ENCODE measurements at places on chromosomes 1 and 21.

- DNase-seq: no peak
These were observed 9.0 kb downstream of the EPHX4 start for GRCh38 chr1:92038695-92039346.

DNA sequence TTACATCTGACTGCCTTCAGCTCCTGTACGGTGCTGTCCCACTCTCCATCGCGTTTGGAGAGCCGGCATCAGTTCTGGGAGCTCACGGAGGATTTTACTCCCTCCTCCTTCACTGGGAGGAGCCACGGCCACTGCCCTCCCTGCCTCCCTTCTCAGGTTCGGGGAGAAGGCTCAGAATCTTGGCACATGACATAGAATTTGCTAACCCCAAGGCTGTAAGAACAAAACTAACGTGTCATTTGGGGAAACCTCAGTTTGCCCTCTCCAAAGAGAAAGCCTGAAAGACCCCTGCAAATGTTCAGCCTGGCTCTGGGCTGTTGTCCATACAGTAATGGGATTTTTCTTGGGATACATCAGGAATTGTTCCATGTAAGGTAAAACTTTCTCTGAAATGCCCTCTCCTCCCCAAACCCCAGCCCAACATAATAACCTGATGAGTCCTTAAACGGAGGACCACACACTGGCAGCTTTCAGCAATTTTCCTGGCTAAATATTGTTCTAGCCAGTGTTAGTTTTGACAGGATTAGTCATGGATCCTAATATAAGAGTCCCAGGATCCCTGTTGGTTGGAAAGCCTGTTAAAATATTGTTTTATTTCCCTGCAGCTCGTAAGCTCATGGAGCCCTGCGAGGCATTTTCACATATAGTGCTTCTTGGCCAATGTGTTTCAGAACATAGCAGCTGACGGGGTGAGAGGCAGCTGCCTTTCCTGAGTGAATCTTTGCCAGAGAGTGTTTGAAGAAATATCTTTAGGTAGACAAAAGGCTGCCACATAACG, 98.8 kb downstream of the RHOU start:
- DNase-seq: no peak

GRCh38 chr1:38741341-38741740, 118.2 kb downstream of the RRAGC start:
- no peak for DNase-seq

DNA sequence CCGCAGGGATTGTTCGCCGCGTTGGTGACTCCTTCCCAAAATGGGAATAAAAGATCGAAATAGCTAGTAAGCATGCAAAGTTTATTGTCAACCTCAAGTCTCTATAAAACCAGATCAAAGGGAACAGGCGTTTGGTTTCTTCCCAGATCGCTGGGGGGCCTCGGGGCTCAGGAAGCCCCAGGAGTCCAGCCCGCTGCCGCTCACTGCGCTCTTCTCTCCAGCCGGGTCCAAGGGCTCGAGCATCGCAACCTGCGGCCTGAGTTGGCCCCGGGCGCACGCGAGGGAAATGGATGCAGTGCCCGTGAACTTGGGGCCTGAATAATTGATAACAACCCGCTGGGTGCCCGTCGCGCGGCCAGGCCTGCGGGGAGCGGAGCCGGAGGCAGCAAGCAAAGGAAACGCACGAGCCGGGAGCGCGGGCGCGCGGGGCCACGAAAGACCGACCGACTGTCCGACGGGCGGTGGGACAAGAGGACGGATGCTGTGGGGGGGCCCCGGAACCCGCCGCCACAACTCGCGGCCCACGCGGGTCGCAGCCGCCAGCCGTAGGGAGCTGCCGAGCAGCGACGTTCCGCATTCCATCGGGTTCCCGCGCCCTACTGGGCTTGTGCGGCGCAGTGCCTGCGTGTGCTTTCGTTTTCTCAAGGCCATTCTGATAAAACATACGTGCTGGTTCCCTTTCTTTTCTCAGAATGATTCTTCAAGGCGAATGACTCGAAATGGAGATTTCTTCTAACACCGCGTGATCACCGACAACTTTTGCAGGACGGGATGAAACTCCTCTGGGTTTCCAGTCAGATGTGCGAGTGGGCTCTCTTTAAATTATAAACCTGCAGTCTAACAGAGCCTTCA, 14.0 kb upstream of the ALX3 start:
- no peak for DNase-seq

DNA sequence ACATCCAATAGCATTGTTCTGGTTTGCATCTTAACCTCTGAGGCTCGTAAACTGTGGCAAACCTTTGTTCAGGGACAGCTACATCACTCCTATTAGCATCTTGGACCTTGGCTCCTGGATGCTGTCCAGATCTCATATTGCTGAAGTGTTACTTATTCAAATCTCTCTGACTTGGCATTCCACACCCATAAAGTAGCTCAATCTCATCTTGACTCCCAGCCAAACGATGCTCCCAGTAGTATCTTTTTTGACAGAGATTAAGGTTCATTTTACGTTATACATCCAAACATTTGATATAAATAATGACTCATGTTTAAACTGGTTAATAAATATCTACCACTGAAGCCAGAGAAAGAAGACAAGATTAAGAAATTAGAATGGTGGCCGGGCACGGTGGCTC, 4.4 kb upstream of the FLVCR1 start:
- DNase-seq: no peak

- DNase-seq: no peak
These were observed 2.2 kb downstream of the LMO4 start for GRCh38 chr1:87330885-87331364.

DNA sequence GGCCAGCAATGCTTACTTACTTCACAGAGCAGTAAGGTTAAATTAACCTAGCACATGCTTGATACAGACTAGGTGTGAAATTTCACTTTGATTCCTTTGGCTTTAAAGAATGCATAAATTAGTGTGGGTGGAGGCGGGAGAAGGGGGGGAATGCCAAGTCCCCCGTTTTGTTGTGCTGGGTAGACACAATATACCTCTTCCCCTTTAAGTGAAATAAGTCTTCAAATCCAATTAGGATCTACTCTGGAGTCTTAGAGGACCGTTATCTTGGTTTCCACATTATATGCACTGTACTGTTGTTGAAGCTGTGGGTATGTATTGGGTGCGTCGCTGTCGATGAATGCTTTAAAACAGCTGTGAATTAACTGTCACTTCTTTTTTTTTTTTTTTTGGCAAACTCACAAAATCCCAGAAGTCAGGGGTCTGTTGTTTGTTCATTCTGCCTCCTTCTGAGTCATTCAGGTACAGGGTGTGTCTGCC, 1.6 kb upstream of the S1PR1 start:
- no peak for DNase-seq

DNA sequence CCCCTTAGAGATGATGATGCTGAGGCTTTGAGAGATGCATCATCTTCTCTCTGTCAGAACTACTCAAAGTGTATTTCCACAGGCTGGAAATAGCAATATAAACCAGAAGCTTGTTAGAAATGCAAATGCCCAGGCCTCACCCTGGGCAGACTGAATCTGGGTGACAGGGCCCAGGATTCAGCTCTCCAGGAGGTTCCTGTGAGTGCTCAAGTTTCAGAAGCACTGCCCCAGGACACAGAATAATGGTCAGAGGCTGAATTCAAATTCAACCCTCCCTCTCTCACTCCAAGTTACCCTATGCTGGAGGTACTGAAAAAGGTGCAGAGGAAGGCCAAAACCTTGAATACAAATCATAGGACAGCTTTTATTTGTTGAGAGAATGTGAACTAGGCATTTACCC, 98.5 kb upstream of the NGF start:
- DNase-seq: no peak

DNA sequence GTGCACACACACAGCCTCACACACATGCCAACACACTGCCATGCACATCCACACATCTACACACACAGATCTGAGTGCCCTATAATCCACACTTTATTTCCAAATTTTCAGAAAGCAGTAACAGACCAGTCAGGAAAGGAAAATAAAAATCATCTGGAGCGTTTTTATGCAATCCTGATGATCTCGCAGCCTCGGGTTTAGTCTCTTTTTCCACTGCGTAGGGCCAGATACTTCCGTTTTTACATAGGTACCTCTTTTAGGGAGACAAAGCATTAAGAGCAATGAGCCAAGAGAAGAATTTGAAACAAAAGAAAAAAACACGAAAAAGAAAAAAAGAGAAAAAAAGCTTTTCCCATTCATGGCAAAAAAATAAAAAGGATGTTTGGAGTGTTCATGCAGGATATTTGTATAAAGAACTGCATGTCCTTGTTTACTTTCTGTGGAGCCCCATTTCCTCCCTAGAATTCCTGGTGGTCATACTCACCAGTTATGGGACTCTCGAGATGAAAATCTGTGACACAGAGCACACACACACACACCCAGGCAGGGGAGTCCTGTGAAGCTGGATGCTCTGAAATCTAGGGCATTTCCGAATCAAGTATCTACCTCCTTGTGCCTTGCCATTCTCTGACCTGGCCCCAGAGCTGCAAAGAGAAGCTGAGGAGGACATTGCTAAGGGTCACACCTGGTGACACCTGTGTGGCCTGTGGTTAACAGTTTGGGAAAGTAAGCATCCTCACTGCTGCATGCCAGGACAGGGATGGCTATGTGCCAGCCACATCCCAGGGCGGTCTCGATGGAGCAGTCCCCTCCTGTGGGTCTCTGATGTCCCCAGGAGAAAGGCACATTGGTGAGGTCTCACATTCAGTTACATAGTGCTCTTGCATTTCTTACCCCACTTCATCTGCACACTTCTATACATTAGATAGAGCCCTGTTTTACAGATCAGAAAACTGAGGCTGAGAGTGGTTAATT, 83.6 kb downstream of the RUNX1 start:
- no peak for DNase-seq

DNA sequence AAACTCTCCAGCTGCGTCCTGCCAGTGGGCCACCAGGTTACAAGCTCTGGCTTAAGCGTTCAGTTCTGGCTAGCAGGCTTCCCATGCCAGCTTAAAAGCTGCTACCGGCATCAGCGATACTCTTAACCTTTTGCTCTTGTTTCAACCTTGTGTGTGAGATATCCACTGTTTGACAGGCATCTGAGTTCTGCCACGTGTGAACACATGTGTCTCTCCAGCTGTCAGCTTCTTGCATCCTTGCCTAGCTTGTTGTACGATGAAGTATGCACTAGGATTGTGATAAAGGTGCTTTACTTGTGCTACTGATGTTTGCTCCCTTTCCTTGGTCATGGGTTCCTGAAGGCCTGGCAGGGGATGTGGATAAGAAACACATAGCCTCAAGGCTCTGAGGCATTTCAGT, 201.6 kb downstream of the PRDM2 start:
- DNase-seq: no peak

GRCh38 chr1:235265900-235266299, 62.1 kb downstream of the ARID4B start:
- DNase-seq: no peak

DNA sequence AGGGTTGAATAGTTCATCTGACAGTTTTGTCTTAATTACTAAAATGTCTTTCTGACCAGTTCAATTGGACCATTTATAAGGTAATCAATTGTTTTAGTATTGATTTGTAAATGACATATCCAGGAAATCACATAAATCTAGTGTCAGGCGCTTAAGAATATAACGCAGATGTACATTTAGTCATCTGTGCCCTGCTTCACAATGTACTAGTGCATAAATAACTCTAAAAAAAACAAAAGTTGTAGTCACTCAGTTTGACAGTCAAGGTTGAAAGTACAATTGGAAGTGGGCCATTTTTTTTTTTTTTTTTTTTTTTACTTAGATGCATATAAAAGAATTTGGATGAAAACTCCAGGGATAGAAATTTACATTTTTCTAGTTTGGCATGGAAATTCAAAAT, 490.4 kb downstream of the PTPRC start:
- DNase-seq: no peak

- DNase-seq: no peak
These were observed 33.0 kb downstream of the HUNK start for GRCh38 chr21:31905503-31906451.

DNA sequence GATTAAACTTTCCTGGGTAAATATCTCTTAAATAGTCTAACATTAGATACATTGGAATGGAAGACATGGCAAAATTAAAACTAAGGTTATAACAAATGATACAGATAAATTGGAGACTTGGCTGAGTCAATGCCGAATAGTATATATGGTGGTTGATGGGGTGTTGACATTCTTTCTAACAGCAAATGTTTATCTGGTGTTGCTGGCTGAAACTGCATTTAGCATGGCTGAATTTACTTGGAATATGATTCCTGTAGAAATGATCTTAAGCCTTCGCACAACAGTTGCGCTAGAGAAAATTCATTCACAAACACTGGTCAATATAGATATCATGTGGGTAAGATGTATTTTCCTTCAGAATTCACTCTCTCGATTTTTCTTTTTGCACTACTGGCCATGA, 646.0 kb upstream of the CXADR start:
- DNase-seq: no peak

- DNase-seq: no peak
These were observed 288.0 kb downstream of the NFIA start for GRCh38 chr1:61370177-61370912.

DNA sequence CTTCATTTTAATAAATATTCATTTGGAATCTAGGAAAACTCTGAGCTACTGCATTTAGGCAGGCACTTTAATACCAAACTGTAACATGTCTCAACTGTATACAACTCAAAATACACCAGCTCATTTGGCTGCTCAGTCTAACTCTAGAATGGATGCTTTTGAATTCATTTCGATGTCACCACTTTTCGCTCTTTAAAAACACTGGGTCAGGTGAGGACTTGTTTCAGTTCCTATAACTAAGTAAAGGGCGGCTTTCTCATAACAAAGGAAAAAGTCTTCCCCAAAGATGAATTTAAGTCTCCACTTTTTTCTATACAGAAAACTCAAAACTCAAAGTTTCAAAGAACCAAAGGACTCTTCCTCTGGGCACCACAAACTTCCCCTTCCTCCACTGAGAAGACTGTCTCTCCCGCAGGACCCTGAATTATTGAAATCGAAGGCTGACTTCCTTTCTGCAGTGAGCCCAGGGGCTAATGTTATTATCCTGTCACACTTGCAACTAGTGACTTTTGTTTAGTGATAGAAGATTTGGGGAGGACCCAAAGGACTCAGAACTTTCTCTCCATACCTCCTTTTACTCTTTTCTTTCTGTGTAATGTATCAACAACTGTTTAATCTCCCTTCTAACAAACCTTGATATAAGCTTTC, 9.7 kb upstream of the DHX9 start:
- no peak for DNase-seq

GRCh38 chr1:204777591-204777990, 92.1 kb upstream of the LRRN2 start:
- DNase-seq: no peak

DNA sequence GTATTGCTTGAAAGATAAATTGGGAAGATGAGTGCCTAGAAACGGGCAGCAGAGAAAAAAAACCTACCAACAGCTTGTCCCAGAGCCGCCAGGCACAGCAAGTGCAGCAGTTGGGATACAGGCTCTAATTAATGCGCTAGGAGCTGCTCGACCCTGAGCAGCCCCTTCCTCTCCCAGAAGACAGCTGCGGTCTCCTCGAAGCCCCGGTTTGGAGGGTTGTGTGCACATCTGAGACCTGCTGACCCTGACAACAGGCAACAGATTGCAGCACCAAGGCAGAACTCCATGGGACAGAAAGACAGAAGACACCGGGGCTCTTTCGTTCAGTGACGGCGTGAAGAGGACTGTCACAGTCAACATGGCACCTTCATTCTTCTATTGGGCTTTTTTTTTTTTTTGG, 101.4 kb downstream of the TSEN15 start:
- no peak for DNase-seq

GRCh38 chr1:21312407-21312992, 22.2 kb upstream of the ECE1 start:
- no peak for DNase-seq

- no peak for DNase-seq
These were observed 196.9 kb upstream of the ETV3 start for GRCh38 chr1:157335056-157335455.
